ENCODE measurements at places on chromosomes 5 and 9. TPM values are rescaled to one million over a fixed set of nuclear protein-coding genes. Genes with fewer than 3 reads are reported as not detected.

- DNase-seq: no peak
Observed at GRCh38 chr9:128124873-128125579, 2.5 kb downstream of the PTGES2 start.

DNA sequence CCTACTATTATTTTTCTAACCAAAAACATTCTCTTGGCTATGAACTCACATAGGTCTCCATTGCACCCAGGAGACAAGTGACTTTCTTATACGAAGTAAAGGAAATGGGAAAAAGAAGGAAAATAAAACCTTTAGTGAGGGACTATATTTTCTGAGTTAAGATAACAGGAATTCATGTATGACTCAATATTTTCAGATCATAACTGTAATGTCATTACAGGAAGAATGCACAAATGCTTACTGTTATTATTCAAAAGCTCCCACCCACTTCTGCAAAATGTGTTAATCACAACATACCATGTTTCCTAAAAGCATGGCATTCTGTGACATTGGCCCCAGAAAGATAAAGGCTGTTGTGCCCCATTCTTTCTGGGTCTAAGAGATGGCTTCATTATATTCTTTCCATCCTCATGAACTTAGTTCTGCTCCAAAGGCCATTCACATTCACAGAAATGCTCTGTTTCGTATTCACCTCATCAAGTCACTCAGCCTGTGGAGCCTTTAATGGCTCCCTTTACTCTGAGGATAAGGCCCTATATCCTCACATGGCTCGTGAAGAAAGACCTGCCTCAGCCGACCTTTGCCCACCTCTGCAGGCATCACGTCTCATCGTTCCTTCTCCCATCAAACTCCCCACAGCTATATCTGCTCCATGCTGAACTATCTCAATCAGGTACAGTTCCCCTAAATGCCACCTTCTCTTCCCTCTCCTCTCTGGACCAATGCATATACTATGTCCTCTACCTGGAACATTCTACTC lies 77.0 kb downstream of the ABCA1 start:
- DNase-seq: no peak

DNA sequence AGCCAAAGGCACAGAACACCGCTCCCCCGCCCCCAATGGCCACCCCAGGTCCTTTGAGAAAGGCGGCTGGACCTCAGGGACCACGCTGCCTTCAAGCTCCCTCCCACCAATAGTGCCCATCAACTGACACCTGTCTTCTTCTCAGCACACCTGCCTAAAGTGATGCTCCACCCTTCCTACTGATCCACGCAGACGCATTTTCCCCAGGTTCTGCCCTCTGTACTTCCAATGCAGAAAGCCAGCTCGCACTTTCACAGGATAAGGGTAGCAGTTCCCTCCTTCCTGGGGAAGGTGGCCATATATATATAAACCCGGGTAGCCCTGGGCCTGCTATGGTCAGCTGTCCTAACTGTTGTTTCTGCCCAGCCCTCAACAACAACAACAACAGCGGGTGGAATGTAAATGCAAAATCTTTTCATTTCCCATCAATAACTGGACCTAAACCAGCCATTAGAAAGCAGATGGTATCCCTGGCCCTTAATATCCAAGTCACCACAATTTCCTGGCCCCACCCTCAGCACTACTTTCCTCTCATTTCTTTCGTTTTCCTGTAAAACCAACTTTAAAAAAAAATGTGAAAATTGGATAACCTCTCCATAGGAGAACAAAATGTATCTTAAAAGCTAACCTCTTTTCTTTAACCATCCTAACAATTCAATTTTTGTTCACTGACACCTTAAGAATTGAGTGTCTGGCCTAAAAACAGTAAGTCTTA lies 1.7 kb downstream of the GOLM1 start:
- DNase-seq: no peak

Gene PCDHGA3
- total RNA-seq: 2.6 TPM

- DNase-seq: no peak
Observed at GRCh38 chr5:1437226-1437829, 7.9 kb downstream of the SLC6A3 start.

- DNase-seq: peak; percentile 16
Observed at GRCh38 chr5:175809531-175810121, 61.8 kb upstream of the CPLX2 start.

Gene PCDHGB7
- total RNA-seq: 14.1 TPM

DNA sequence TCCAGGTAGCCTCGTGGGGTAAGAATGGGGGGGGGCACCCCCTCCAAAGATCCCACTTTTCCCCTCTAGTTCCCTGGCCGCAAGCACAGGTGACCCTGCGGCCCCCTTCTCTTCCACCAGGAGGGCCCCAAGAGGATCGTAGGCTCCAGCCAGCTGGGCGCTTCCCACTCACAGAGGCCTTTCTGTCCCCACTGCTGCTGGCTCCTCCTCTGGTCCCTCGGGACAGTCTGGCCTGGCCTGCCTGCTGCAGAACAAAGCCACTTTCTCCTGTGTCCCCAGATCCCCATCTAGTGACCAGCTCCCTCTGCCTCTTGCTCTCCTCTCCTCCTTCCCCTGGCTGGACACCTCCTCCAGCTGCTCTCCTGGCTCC lies 534 bp upstream of the SAPCD2 start:
- no peak for DNase-seq

- DNase-seq: no peak
Observed at GRCh38 chr5:26666371-26666770, 372.0 kb downstream of the CDH9 start.

DNA sequence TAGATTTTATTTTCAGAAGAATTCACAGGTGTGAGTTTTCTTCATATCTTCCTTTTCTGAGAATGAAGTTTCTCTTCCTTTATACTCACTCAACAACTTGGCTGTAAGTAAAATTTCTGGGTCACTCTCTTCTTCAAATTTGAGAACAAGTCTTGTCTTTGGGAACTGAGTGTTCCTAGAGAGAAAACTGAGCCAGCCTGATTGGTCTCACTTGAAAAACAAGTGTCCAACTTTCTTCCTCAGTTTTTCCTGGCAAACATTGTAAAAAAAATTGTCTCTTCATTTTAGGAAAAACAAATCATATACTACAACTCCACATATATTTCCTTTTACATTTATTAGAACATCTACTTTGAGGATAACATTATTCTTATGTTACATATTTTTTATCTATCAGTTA lies 156.1 kb upstream of the GHR start:
- DNase-seq: no peak

GRCh38 chr9:108396193-108396592 lies 459.6 kb downstream of the ACTL7B start:
- DNase-seq: no peak

GRCh38 chr9:135401218-135401617 lies 78.4 kb upstream of the PPP1R26 start:
- DNase-seq: no peak

- DNase-seq: no peak
Observed at GRCh38 chr5:123138774-123139173, 49.7 kb downstream of the PRDM6 start.

Gene OR1N1
- not detected for total RNA-seq

Gene HRCT1
- 0.58 TPM for total RNA-seq

DNA sequence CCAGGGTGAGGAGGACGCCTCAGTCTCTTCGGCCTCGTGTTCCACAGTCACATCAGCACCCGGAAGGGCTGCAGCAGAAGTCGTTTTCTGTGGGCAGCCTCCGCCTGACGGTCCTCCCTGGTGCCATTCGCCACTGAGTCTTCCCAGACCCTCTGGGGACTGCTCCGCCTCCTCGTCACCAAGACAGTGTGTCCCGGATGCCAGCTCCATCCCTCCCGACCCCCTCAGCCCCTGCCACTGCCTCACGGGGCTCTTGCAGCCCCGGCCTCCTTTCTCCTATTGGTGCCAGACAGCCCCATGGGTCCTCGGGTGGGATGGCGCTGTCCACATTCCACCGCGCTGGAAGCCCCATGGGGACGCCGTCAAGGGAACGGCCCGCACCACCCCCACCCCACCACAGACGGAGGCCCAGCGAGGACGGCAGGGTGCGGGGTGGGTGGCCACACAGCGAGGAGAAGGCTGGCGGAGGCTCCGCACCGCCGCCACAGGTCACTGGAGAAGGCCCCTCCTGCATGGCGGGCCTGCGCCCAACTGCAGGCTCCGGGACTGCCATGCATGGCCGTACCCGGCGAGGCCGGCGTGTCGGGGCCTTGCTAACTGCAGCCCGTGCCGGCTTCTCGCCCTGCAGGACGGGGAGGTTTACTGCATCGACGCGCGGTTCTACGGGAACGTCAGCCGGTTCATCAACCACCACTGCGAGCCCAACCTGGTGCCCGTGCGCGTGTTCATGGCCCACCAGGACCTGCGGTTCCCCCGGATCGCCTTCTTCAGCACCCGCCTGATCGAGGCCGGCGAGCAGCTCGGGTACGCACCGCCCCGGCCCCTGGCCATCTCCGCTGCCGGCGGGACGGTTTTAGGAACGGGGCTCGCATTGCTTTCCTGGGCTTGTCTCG lies 43.6 kb upstream of the CACNA1B start:
- no peak for DNase-seq

Gene ASS1
- total RNA-seq: 50.8 TPM

Gene SAP30L
- 31.9 TPM for total RNA-seq

DNA sequence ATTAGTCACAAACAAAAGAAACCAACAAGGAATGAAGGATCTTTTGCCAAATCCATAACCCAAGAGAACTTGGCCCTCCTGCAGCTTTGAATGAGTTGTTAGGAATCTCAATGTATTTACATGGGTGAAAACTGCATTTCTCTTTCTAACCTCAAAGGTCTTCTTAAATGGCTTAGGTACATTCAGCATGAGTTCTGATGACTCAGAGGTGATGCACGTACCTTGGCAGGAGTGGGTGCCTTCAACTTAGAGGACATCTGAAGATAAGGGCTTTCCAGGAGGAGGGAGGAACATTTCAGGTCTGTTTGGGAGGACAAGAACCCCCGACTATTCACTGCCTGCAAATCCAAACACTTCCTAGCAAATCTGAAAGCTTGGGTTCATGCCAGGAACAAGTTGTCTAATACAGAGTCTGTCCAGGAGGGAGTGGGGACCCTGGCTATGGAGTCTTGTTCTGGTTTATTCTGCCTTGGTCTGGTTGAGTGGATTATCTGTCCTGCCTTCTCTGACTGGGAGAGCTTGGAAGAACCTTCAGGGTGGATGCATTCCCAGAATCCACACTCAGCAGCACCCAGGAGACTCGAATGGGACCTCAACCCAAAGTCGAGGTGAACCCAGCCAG lies 65.7 kb downstream of the IRX2 start:
- DNase-seq: no peak

Gene NEUROG1
- 0.04 TPM for total RNA-seq

DNA sequence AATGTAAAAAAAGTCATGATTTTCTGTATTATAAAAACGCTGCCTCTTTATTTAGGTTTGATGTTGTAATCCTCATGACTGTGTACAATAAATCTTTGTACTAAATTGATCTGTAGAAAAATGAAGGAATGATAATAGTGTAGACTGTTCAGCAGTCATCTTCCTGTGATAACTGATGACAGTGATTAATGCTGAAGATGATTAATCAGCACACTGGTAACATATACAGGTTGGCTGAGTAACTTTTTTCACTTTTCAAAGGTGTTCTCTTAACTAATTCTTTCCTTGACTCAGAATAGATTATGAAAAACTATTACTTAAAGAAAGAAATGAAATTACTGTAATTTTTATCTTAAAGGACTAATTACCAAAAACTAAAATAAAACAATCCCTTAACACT lies 122.5 kb downstream of the RFX3 start:
- DNase-seq: no peak

DNA sequence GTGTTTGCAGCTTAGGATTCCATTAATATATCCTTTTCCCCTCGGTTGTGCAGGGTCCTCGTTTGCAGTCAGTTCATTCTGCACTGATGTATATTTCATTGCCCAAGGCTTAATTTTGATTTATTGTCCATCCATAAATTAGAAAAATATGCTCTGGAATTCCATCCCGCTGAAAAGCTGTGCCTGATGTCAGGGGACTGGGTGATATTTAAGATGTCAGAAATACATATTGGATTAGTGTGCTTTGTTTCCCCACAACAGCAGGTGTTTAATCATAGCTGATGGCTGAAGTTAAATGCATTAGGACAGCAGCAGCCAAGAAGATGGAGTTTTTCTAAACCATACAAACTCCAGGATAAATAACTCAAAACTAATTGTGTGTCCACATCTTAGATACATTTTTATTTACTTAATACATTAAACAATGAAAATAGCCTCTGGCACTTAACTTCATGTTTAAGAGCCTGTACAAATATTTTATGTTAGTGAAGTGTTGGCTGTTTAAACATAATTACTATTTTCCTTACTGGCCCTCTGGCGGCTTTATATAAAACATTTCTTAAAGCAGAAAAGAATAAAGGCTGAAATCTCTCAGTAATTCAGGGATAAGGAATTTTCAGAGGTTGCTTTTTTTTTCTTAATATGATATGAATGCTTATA lies 170.4 kb upstream of the TBCA start:
- no peak for DNase-seq
